Midbrain (tissue), 1 donor: ENCODE measurements at places on chromosomes 12 and 14.

DNA sequence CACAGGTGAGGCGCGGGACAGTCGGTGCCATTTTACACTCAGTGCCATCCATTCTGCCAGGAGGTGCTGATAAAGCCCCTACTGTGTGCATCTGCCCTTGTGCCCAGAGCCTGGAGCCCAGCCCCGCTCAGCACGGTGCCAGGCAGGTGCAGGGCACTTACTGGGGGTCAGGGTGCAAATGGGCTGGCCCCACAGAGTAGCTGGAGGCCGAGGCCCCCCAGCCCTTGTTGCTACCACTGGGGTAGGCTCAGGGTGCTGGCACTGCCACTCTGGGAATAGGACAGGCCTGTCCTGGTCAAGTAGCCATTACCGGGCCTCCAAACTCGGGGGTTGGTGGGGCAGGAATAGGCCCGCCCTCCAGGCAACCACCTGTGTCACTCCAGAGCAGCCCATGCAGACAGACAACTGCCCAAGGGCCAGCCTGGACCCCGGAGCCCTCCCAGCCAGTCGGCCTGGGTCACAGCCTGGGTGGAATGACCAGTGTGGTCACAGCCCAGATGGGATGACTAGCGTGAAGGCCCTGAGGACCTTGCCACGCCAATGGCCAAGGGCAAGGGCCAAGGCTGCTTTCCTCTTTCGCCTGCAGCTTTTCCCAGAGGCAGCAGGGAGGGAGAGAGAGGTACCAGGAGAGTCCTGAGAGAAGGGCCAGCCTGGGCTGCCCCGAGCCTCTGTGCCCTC is 3.0 kb downstream of the INF2 start:
- no peak for DNase-seq

GRCh38 chr14:76930549-76930948 is 98.0 kb downstream of the IRF2BPL start:
- DNase-seq: no peak

- DNase-seq: peak; percentile 51
Measured at GRCh38 chr12:103799857-103800771, 40.9 kb downstream of the NT5DC3 start.

- DNase-seq: no peak
Measured at GRCh38 chr12:56230432-56231183, 757 bp downstream of the SLC39A5 start.

- DNase-seq: no peak
Measured at GRCh38 chr14:75456997-75457335, 29.1 kb downstream of the JDP2 start.
